ENCODE measurements at places on chromosomes 4 and X. TPM values are rescaled to one million over a fixed set of nuclear protein-coding genes. Genes with fewer than 3 reads are reported as not detected.

The KDM5C gene
- total RNA-seq, result 63.4 TPM

The FREM3 gene
- total RNA-seq, result under 0.01 TPM

The RHOXF1 gene
- not detected for total RNA-seq

The CLCN4 gene
- total RNA-seq, result 2.5 TPM

The CETN2 gene
- total RNA-seq, result 42.5 TPM

The NKX3-2 gene
- not detected for total RNA-seq

The BRS3 gene
- not detected for total RNA-seq
